ENCODE measurements at places on chromosomes 12 and 14.

DNA sequence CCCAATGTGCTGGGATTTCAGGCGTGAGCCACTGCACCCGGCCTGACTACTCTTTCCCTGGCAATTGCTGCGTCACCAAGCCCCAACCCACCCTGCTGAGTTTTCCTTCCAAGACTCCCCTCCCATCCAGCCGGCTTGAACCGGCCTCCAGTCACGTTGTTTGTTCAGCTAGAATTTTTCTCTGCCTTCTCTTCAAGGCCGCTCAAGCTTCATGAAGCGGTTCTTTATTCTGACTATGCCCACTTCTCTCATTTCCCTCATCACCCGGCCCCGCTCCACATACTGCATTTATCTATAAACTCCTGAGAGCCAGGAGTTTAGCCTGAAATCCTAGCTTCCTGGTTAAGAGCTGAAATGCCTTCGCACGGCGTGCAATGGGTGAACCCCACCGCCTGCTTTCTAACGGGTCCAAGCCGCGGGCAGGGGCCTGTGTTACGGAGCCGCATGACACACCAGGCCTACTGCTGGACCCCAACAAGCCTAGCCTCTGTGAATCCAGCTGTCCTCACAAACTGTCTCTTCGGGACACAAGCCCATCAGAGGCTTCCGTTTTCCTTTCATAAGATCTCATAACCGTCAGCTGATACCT, 999 bp upstream of the DCAF4 start:
- DNase-seq, result no peak

- no peak for DNase-seq
Observed at GRCh38 chr14:22303589-22304195, 285.3 kb downstream of the DAD1 start.

DNA sequence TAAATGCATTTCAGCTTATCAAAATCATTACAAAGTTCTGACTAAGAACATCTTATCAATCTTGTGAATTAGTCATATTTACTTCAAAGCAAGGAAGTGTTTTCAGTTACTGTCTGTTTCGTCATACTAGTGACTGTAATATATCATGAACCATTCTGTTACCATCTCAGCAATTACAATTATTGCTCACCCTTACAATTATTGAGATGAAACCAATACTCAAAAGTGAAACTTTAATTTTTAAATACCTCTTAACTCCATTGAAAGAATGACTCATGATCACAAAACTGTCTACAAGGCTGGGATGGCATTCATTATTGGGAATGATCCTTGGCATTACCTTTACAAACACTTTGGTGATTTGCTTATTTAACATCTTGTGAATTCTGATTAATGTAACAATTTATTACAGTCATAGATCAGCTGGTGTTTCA, 90.3 kb downstream of the RPS6KA5 start:
- no peak for DNase-seq

- DNase-seq, result no peak
Observed at GRCh38 chr14:49950275-49951228, 57.7 kb downstream of the ARF6 start.

- DNase-seq, result no peak
Observed at GRCh38 chr12:112901271-112901670, 5.5 kb upstream of the OAS1 start.

DNA sequence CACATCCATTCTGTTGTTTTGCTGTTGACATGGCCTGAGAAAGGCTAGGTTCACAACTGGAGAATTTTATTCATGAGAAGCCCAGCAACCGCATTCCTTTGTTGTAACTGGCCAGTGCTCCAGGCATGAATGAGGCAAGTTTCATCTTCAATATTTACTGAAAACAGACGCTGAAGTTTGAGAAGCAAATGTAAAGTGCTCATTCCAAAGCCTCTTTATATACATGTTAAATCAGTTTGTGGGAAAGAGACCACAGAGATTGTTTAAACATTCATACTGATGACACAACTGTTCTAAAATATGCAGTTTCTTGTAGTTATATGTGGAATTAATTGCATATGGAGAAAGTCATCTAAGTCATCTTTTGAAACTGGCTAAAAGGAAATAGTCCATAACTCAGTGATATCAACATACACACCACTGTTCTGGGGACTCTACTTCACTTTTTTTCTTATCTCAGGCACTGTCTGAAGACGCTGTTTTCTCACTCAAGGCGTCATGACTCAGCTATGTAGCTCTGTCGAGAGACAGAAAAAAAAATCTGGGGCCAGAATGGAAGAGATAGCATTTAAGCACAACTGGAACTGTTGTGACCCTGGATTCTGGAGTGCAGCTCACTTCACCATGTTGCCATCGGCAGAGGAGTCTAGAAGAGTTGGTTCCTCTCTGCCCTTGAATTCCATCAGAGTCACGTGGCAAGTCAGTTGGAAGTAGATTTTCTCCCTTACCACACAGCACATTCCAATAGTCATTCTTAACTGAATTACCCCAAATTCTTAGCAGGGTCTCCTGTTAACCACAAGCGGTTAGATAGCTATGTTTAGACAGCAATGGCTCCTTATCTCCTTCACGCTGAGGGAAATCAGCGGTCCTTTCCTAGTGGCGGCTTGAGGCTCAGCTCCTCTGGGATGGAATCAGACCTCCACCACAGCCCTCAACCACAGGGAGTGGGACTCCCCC, 258.4 kb upstream of the HMGA2 start:
- no peak for DNase-seq

GRCh38 chr12:29395356-29395755, 14.4 kb upstream of the ERGIC2 start:
- no peak for DNase-seq

DNA sequence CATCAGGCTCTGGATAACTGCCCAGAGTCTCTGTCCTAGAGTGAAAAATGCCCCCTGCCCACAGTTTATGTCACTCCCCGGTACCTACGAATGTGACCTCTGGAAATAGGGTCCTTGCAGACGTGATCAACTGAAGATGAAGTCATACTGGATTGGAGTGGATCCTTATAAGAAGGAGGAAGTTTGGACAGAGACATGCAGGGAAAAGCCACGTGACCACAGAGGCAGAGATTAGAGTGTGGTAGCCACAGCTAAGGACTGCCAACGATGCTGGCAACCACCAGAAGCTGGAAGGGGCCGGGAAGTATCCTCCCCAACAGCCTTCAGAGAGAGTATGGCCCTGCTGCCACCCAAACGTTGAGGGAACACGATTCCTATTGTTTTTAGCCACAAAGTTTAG, 101.2 kb upstream of the NCOR2 start:
- DNase-seq, result no peak

DNA sequence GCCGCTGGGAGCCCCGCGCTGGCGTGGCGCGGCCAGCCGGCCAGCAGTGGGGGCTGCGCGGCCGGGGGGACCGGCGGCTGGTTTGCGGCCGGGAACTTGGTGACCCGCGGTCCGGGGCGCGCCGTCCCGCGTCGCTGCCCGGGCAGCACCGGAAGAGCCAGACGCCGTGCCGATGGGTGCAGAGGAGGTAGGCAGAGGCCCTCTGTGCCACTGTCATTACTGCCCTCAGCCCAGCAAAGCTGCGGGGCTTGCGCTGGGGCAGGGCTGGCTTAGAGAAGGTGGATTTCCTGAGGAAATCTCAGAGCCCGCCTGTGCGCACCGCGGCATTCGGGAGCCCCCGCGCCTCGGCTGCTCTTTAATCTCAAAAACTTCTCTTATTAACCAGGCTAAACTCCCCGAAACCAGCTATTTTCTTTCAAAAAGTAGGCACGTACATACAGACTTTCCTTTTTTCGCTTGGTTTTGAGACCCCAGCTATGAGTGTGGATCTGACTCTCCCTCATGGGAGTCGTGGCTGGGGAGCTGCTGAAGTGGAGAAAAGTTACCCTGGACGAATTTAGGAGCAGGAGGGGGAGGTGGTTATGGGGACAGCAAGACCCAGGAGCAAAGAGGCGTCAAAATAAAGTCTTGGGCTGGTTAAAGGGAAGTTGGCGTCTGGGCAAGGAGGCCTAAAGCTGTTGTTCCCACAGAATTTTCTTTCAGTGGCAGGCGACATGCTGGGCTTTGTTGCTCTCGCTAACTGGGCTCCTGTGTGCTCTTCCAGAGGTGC, 802 bp downstream of the SUSD6 start:
- no peak for DNase-seq
